ENCODE measurements at places on chromosomes 5 and 9.

GRCh38 chr5:106154280-106154716 lies 1516.4 kb downstream of the EFNA5 start:
- DNase-seq: no peak

- DNase-seq: no peak
Measured at GRCh38 chr5:111563031-111563822, 50.9 kb upstream of the STARD4 start.

DNA sequence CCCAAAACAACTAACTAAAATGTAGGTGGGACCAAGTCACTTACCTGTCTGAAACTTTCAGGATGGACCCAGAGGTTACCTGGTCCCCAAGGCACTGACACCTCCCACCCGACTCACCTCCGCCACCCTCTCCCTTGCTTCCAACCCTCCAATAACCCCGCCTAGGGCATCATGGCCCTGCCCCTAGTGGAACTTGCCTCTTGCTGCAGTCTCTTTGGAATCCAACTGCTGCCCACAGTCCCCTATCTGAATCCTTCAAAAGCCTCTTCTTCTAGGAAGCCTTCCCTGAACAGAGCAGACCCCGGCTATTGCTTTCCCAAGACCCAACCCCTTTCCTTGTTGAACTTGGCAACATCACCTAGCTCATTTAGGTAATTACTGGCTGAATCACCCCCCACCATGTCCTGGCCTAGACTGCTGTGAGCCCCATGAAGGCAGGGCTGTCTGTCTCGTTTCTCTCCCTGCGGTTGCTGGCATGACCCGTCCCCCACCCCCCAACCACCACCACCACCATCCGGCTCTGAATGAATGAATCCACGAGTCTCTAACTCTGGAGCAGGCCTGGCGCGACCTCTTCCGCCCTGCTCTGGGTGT lies 9.4 kb downstream of the CRB2 start:
- DNase-seq: no peak

DNA sequence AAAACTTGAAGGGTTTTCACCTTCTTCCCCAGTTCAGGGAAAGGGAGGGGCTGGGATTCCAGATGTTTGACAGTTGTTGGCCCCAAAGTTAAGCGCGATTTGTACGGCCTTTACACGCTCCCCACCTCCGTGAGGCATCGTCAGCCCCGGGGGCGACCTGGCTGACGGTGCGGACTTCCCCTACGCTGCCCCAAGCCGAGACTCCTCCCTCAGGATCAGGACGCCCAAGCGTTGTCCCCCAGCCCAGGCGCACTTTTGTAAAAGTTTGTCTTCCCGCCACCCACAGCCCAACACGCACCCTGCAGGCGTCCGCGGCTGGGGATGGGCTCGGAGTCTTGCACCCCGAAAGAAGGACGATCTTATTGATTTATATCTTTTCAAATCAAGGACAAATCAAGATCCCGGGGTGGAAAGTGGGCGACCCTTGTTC lies 713 bp downstream of the MOB3B start:
- no peak for DNase-seq

Data from Jurkat, Clone E6-1 (cell line).